ENCODE measurements at places on chromosomes 1 and 21.

DNA sequence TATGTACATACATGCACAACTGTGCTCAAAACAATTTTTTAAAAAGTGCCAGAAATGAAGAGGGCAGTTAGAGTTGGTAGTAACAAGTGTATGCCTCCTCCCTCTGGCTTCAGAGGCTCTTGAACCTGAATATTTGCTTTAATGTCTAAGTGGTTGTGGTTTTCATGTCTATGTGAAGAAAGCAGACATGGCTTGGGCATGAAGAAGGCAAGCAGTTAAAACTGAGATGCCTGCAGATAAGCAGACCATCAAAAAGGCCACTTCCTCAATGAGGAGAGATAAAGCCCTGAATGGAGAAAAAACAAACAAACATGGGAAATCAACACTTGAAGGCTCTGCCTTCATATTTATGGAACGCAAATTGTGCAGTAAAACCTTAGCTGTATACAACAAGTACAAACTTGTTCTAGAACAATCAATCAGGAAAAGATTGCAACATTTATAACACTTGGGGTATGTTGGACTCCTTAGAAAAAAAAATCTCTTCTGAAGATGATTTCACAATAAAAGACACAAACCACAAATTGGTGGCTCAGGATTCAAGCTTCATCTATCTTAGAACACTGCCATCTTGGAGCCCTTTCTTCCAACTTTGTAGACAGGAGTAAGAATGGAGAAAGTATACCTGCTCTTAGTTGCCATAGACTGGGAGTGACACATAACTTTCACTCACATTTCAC, 52.7 kb upstream of the PLA2G4A start:
- no peak for DNase-seq

DNA sequence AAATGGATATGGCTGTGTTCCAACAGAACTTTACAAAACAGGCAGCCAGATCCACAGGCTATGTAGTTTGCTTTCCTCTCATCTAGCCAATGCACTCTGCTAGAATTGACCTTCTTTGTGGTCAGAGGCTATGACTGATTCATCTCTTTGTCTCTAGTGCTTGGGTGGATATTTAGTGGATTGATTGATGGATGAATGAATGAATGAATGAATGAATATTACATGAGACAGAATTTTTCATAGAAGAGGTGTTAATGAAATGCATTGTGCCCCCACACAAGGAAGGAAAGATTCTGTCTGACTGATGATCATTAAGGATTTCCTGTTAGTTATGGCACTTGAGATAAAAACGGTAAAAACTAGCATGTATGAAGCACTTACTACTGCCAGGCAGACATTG, 50.5 kb upstream of the ZYG11A start:
- no peak for DNase-seq

DNA sequence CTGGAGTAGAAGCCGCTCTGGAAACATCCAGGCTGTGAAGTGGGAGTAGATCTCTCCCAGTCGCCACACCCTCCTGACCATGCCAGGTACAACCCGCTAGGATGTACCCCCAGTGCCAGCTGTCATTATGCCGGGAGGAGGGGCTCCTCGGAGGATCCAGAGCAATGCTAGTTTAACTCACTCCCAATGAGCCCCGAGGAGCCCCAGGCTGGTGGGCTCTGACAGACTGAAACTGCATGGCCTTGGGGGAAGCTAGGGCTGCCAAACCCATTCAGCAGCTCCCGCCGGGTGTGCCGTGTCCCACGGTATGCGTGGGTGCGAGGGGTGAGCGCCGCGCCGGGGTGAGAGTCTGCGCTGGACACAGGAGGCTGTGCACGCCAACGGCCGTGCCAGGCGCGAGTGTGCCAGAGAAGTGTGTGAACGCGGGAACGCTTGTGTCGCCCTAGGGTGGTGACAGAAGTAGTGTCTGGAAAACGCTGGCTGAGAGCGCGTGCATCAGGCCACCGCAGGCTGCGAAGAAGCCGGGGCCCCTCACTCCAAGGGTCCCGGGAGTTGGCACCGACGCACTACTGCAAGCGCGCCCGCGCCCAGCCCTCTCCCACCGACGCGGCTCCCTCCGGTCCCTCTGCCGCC, 177.1 kb upstream of the EDN2 start:
- DNase-seq, result no peak

DNA sequence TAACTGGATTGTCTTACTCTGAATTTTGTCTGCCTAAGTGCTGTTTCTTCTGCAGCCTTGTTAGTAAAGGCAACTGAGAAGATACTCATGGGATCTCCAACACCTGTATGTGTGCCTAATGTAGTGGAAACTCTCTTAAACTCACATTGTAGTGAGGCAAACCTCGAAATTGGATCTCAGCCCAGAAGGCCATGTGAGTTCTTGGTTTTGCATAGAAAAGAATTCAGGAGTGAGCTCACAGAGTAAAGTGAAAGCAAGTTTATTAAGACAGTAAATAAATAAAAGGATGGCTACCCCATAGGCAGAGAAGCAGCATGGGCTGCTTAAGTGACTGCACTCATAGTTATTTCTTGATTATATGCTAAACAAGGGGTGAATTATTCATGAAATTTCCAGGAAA, 1344.7 kb downstream of the NCAM2 start:
- no peak for DNase-seq

All from GM04503 (cell line).